Naive thymus-derived CD8-positive, alpha-beta T cell (primary cell): ENCODE measurements at places on chromosomes 13 and 19. TPM values are rescaled to one million over a fixed set of nuclear protein-coding genes. Genes with fewer than 3 reads are reported as not detected.

Gene ZNF528
- 62.4 TPM for total RNA-seq

Gene ADGRE3
- total RNA-seq, result not detected

Gene LTBP4
- 114 TPM for total RNA-seq

Gene CILP2
- total RNA-seq, result 0.41 TPM

Gene ZNF823
- total RNA-seq, result 7.2 TPM

Gene ZSCAN1
- not detected for total RNA-seq

Gene LGALS7
- total RNA-seq, result not detected

Gene PLK5
- not detected for total RNA-seq
